Stimulated activated CD4-positive, alpha-beta T cell treated with anti-CD3 and anti-CD28 coated beads, Interleukin-12 subunit alpha, Interleukin-12 subunit beta, amount 100 ng/mL, for 24 hours (primary cell): ENCODE measurements at places on chromosomes 5 and 9.

- DNase-seq = no peak
These were observed 19.6 kb upstream of the ENC1 start for GRCh38 chr5:74660140-74660539.

DNA sequence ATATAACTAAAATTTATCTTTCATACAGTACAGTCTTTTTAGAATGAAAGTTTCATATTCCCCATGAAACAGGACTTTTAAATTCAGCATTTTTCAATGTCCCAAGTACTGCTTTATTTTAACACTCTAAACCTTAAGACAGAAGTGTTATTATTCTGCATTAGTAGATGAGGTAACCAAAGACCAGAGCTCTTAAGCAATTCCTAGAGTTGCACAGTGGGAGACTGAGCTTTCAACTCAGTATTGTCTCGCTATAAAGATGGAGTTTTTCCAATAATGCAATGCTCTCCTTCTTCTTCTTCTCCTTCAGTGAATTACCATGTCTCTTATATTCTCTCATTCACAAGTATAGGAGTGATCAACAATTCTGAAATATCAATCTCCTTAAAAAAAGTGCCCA is 479.7 kb downstream of the CETN3 start:
- DNase-seq = no peak

- DNase-seq = no peak
These were observed 443.5 kb downstream of the PLK2 start for GRCh38 chr5:58016358-58016757.

- DNase-seq = no peak
These were observed 192.2 kb downstream of the SEC61B start for GRCh38 chr9:99414321-99414720.

GRCh38 chr5:154309371-154309745 is 118.8 kb downstream of the GALNT10 start:
- no peak for DNase-seq

DNA sequence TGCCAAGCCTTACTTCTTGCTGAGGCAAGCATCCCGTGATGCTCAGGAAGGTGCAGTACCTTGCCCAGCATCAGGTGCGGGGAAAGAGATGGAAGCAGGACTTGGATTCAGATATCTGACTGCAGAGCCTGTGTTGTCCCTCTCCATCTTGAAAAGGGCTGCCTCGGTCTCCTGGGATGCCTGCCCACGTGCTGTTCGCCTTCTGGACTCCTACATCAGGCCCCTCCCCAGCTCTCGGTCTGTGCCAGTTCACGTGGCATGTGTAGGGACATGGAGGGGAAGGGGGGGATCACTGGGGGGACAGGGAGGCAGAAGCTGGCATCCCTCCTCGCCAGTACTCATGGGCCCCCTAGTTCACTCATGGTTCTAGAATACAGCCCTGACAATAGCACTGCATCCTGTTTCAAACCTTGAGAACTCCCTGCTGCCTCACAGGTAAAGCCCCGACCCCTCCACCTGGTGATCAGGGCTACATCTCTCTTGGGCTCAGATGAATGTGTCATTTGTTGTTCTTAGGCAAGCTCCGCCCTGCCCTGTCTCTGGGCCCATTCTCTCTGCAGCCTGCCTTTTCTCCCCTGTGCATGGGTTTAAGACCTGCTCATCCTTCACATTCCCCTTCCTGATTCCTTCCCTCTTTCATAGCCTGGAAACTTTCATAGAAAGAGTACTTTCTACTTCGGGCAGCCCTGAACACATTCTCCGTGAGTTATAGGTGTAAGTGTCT is 38.9 kb upstream of the SLC25A51 start:
- no peak for DNase-seq

- DNase-seq = no peak
These were observed 26.8 kb downstream of the ASS1 start for GRCh38 chr9:130471411-130472183.

GRCh38 chr9:133233681-133234432 is 24.8 kb upstream of the OBP2B start:
- no peak for DNase-seq
